ENCODE measurements at places on chromosomes 5 and 9.

GRCh38 chr5:160044967-160045366, 36.0 kb downstream of the TTC1 start:
- DNase-seq, result no peak

DNA sequence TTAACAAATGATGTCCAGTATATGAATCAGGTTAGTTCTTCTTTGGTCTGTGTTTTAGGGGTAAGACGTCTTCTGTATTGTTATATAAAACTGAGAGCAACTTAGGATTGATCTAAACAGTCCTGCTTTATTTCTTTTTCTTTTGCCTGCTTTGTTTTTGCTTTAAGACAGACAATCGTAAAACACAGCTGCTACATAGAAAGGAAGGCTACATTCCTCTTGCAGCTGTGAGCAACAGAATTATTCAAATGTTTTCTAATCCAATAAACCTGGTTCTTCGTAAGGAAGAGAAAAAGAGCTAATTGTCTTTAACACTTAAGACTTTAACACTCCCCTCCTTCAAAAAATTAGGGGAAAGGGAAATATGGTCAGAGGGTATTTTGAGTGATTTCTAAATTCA, 14.6 kb downstream of the FGF1 start:
- DNase-seq, result no peak

DNA sequence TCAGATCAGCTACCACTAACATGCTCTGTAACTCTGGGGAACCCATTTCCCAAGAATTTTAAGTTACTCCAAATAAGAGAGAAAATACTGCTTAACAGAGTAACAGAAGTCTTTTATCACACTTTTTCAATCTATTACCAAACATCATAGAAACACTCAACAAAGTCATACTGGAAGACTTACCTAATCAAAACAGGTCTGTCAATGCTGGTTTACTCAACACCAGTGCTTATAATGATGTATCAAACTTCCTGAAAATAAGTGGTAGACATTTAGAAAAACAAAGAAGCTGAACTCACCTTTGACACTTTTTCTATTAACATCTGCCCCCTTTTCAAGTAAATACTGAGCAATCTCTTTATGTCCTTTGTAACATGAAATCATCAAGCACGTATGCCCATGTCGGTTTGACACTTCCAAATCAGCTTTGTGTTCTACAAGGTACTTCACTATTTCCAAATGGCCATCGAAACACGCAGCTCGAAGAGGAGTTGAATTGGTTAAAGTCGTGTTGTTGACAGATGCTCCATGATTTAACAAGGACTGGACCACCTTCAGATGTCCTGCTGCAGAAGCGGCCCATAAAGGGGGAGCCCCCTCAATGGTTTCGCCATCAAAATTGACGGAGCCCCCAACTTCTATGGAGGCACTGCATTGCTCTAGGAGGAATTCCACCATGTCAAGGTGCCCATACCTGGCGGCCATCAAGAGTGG, 1.8 kb downstream of the FEM1C start:
- DNase-seq, result no peak

DNA sequence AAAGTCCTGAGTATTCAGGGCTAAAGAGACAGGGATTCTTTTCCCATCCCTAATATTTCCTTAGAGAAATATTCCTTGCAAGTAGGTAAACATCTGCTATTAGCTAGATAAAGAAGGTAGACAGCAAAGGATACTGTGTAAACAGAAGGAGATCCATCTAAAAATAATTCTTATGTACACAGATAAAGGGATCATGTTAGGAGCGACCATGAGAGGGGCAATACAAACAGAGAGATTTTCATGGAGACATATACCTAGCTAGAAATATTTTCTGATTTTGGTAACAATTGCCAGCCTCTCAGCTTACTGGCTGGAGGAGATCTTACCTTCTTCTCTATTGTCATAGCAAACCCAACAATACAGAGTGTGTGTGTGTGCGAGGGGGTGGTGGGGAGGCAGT, 184.6 kb upstream of the DMAC1 start:
- no peak for DNase-seq

- DNase-seq, result no peak
Observed at GRCh38 chr5:155027993-155028629, 14.6 kb downstream of the KIF4B start.

DNA sequence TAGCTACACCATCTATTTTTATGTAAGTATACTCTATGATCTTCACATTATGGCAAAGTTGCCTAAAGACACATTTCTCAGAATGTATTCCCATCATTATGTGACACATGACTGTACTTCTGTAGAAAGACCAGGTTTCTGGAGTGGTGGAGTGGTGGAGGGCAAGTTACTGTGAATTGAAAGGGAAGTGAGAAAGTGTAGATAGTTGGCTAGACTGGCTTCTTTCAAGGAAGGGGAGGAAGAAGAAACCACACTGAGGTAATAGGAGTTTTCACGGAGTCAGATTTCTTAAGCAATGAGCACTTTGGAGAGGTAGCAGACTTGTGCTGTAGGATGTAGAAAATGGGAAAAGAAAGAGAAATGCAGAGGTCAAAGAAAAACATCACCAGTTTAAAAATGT, 50.9 kb upstream of the EQTN start:
- no peak for DNase-seq

DNA sequence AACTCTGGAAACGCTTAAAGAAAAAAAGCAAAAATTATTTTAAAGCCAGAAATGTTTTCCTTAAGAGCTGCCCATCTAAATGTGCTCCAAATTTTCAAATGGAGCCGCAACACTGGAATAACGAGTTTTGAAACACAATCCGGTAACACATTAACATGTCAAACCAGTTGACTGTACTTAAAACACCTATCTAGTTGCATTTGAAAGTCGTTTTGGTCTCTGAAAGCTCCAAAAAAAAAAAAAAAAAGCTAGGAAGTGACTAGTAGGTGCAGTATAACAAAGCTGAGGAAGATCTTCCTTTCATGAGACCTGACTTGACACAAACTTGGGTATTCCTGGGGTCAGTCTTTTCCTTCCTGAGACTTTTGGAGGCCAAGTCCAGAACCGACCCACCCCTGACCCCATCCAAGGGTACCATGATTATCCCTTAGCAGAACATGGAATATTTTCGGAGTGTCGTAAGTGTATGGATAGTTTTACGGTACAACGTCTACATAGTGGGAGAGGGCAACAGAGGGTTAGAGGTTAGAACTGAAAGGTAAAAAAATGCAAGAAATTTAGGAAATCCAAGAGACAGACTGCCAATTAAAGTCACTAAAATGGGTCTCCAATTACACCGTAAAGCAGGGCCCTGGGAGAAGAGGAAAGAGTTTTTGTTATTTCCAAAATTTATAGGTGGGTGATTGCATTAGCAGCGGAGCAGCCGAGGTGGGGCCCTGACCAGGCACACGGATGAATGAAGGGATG, 812 bp downstream of the CETN3 start:
- DNase-seq, result no peak

GRCh38 chr5:151664694-151665585, 21.8 kb downstream of the SPARC start:
- DNase-seq, result no peak
